Thoracic aorta (tissue), 2 donors: ENCODE measurements at places on chromosomes 5 and 9. TPM values are rescaled to one million over a fixed set of nuclear protein-coding genes. Genes with fewer than 3 reads are reported as not detected.

DNA sequence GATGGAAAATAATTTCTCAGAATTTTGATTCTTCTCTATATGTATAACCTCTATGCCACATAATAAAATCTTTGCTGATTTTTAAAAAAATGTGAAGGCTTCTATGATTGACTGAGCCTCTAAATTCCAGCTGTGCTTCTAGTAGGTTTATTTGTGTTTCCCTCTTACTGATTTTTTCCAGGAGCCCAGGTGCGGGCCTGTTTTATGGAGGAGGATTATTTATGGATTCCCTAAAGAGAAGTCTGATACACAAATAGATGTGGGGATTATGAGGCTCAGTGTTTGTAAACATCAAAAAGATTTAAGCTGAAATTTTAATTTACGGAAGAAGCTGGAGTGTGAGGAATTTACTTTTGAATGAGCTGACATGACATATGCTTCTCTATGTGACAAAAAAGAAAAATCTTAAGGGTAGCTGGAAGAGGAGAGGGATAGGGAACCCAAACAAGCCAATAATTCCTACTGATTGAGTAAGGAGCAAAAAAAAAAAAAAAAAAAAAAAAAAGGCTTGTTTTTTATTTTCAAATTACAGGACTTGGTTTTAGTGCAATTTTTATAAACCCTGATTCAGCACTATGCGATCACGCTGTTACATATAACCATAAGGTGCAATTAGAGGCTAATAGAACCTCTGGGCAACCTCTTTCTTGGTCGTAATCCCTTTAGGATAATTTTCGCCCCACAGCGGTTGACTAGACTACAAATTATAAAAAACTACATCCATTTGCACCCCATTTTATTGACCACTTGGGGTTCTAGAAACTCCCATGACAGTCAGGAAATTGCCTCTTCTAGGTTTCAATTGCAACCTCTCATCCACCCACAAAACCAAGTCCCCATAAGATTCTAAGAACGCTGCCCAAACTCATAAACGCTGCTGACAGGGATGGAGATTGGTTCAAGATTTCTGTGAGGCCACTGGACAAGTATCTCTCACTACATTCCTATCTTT, 44.4 kb upstream of the RAI14 start:
- no peak for DNase-seq

GRCh38 chr5:9721161-9721560, 91.0 kb upstream of the TAS2R1 start:
- DNase-seq, result no peak

DNA sequence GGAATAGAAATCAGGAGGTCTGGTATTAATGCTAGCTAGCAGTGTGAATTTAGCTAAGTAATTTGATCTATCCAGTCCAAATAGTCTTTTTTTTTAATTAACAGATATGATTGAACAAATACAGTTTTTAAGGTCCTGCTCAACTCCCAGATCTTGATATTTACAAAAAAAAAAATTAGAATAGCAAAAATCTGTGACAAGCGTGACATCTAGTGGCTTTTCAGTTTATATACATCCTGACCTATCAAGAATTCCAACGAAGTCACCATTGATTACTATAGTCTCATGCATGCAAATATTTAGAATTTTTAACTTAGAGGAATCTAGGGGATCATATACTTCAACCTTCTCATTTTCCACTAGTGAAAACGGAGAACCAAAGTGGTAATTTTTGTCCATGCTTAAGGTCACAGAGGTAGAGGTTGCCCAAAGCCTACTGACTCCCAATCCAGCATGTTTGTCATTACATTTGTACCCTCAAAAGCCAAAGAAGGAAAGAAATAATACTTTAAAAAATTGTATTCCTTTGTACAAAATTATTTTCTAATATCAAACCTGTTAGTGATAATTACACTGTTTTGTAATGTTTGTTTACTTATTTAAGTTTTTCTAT, 17.6 kb upstream of the TARS1 start:
- DNase-seq, result no peak

GRCh38 chr9:81080900-81081299, 608.4 kb downstream of the TLE1 start:
- no peak for DNase-seq

ZNF354C gene
- total RNA-seq, result 3.9 TPM

PPIC gene
- total RNA-seq, result 37.6 TPM

VLDLR gene
- 16.9 TPM for total RNA-seq

ELAVL2 gene
- total RNA-seq, result not detected

GDNF gene
- not detected for total RNA-seq

MSX2 gene
- not detected for total RNA-seq

CCDC183 gene
- total RNA-seq, result 0.71 TPM

SIGMAR1 gene
- 77.0 TPM for total RNA-seq

BAAT gene
- not detected for total RNA-seq
